Coronary artery (tissue), 2 donors: ENCODE measurements at places on chromosomes 12 and 14.
A peak's percentile ranks its signal among the peaks of the same experiment; 100 is the strongest.

- DNase-seq: no peak
Measured at GRCh38 chr12:47907851-47908454, 3.2 kb upstream of the VDR start.

- DNase-seq: no peak
Measured at GRCh38 chr14:75341620-75342019, 63.0 kb downstream of the FOS start.

DNA sequence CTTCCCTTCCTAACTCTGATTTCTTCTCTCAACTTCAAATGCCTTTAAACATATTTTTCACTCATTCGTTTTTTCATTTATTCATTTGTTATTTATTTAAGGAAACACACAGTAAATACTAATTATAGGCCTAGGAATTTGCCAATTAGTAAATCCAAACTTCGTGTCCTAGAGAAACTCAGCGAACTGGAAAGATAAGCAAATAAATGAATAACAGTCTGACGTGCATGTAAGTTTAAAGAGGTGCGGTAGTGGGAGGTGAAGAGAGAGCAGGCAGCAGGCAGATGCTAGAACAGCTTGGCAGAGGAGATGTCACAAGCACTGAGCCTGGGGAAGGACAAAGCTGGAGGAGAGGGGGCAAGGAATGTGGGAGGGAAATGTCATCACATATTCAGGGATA is 228.2 kb downstream of the DPY19L2 start:
- DNase-seq: no peak

DNA sequence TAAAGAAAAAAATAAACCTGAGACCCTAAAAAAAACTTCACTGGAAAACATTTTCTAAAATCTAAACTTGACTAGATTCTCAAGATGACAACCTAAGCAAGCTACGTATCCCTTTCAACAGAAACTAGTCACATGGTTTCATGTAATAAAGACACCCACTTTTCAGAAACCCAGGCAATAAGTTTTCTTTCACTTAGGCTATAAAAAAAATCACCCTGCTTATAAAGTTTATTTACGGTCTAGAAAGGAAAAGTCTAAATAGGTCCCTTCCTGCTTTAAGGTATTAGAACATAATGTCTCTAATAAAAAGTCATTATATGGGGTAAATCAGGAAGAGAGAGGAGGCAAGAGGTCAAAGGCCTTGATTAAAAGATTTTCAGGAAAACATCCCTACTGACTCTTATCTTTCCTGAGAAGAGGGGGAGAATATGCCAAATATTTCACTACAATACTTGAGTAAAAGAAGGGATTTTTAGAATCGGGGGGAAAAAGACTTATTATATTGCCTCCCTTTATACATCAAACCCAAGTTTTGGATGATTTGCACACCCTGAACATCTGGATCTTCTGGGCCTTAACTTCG is 9.5 kb downstream of the CLIP1 start:
- DNase-seq: no peak

- DNase-seq: no peak
Measured at GRCh38 chr14:55600784-55601561, 21.0 kb downstream of the KTN1 start.

GRCh38 chr14:75720116-75720515 is 59.1 kb downstream of the TTLL5 start:
- no peak for DNase-seq

GRCh38 chr14:48726080-48726642 is 860.0 kb downstream of the RPS29 start:
- DNase-seq: no peak

- DNase-seq: no peak
Measured at GRCh38 chr14:100547633-100548294, 39.5 kb downstream of the BEGAIN start.

GRCh38 chr12:52528641-52529143 is 8.5 kb upstream of the KRT5 start:
- peak; percentile 57 for DNase-seq

- no peak for DNase-seq
Measured at GRCh38 chr14:99945732-99946651, 119.2 kb upstream of the EVL start.

- DNase-seq: no peak
Measured at GRCh38 chr12:11978726-11979384, 91.9 kb upstream of the BCL2L14 start.

GRCh38 chr12:27190761-27191160 is 53.3 kb upstream of the STK38L start:
- no peak for DNase-seq

DNA sequence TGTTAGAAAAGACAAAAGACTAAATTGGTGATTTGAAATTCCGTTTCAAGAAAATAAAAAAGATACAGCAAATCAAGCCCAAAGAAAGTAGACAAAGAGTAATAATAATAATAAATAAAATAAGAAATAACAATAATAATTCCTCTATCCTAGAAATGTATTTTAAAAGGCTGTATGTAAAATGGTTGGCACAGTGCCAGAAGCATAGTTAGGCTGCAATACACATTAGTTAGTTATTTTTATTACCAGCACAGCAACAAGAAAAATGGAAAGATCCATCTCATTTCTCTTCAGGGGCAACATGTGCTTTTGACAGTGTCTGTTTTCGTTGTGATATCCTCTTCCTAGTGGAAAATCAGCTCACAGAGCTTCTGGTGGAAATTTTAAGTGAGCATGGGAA is 174.1 kb upstream of the TMTC1 start:
- DNase-seq: no peak

GRCh38 chr12:89933911-89934310 is 225.3 kb upstream of the ATP2B1 start:
- DNase-seq: no peak

GRCh38 chr12:57006809-57007475 is 596 bp upstream of the ZBTB39 start:
- no peak for DNase-seq

DNA sequence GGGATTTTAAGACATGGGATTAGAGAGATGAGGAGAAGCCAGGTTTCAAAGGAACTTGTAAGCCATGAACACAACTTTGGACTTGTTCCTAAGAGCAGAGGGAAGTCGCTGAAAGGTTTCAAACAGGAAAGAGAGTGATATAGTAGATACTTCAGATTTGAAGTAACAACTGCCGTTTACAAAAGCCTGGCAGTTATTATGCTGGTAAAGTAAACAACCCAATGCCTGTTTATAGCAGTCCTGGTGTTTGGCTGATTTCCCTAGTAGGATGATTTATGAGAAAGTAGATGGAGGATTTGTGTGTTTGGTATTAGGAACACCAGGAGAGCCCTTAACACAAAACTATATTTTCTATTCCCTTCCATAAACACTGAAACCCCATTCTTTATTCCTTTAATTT is 285.7 kb downstream of the RMST start:
- no peak for DNase-seq

DNA sequence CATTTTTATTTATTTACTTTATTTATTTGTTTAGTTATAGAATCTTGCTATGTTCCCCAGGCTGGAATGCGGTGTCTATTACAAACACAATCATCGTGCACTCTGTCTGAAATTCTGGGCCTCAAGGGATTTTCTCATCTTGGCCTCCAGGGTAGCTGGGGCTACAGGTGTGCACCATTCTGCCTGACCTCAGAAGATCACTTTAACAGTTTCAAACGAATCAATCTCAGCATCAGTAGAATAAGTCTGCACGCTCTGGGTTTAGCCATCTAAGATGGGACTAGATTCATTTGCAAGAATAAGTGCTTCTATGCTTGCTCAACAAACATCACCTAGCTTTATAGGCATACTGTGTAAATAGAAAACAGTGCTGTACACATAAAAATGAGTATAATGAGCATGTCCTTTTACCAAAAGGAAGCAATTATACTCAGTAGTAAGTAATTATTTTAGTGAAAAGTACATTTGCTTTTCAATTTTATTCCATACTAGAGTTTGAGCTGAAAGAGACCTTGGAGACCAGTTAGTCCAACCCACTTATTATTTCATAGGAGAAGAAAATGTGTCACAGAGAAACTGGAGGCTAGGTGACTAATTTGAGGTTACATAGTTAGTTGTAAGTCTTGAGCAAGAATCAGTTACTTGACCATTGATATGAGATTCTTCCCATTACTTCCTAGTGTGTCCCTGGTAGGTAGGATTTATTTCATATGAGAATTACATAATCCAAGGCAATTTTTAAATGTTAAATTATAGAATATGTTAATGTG is 456.5 kb upstream of the LMO3 start:
- no peak for DNase-seq

- DNase-seq: no peak
Measured at GRCh38 chr12:129494766-129495165, 409.1 kb downstream of the TMEM132D start.

GRCh38 chr12:77429426-77429825 is 364.1 kb upstream of the E2F7 start:
- no peak for DNase-seq

DNA sequence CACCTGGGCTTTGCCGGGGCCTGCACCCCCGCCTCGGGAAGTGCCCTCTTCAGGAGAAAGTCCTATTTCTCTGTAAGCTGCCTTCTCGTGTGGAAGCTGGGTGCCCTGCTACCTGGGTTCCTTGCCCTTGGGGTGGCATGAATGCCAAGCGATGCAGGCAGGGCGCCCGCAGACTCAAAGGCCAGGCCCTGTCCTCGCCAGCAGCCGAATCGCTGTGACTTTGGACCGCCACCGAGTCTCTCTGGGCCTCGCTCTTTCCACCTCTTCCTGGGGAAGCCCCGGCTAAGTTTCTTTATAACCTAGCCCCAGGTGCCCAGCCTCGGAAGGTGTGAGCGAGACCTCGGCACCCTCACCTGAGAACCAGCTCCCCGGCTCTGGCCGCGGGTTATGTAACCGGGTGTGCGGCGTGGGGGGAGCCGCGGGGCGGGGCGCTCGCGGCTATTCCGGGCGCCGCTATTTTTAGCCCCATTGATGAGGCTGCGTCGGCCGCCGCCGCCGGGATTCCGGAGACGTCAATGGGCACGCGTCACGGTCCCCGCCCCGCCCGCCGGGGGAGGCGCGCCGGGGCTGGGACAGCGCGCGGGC is 14.6 kb upstream of the NR4A1 start:
- DNase-seq: no peak

DNA sequence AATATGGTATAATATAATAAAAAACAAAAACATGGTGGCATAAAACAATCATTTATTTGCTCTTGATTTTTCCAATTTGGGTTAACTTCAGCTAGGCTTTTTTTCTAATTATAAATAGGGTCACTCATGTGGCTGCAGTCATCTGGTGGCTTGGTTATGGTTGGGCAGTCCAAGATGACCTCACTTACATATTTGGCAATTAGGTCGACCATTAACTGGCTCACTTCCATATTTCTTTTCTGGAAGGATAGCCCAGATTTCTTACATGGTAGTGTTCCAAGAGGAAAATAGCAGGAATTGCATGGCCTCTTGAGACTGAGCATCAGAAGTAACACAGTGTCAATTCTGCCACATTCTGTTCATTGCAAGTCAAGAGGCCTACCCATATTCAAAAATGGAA is 153.4 kb downstream of the FUT8 start:
- no peak for DNase-seq

GRCh38 chr12:46517579-46517962 is 145.0 kb upstream of the SLC38A2 start:
- no peak for DNase-seq

DNA sequence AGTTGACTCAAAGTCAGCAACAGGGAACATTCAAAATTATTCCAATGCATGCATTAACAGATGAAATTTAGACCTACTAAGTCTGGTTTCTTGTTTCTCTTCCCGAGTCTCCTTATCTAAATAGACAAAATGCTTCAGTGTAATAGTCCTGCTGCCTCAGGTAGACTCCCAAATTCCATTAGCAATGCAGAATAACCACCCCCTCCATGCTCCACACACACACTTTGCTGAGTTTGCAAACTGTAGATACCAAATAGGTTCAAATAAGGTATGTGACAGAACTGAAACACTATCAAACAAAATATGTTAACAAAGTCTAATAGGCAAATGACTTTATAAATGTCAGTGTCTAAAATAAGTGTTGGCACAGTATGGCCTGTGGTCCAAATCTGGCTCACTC is 451.1 kb upstream of the SOX5 start:
- DNase-seq: no peak

DNA sequence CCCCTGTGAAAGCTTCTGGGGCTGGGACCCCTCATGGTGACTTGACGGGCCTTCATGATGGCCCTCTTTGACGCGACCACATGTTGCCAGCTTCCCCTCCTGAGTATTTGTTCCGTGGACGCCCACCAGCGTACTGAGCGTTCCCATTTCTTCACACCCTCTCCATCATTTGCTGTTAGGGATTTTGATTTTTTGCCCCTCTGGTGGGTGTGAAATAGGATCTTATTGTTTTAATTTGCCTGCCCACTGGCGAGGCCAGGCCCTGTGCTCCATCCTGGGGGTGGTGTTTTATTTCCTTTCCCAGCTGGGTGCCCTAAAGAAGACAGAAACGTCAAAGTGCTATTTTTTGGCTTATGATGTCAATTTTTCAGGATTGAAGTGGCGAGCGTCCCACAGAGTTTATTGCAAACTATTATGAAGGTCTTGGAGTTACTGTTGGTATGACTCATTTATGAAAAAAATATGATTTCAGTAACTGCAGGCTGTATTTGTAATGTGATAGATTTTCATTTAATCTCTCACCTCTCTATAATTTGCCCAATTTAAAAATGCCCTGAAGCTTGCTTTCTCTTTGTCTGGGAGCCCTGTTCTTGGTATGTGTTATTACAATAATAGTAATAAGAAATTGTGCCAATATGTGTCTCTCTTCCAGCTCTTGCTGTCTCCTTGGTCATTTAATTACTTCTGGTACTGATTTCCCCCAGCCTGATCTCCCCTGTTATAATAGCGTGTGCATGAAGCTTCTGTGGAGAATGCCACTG is 99.6 kb downstream of the SLC25A47 start:
- no peak for DNase-seq

- DNase-seq: no peak
Measured at GRCh38 chr12:111063295-111064026, 143.1 kb upstream of the MYL2 start.

DNA sequence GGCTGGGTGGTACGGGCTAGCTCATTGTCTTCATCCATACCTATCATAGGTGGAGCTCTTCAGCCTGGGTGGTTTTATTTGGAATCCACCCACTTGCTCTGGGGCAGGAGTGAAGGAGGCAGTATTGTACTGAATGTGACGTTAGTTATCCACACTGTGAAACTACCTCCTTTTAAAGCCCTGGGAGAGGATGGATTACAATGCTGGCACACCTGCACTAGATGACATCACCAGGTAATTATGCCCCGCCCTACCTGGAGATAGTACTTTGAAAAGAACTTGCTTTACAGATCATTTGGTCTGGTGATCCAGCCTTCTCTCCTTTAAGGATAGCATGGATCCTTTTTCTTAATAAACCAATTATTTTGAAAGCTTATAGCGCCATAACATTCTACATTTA is 78.0 kb downstream of the B4GALNT3 start:
- DNase-seq: no peak

- no peak for DNase-seq
Measured at GRCh38 chr14:103111232-103111868, 11.9 kb upstream of the TNFAIP2 start.

GRCh38 chr12:26283617-26284016 is 88.2 kb downstream of the SSPN start:
- no peak for DNase-seq

- DNase-seq: no peak
Measured at GRCh38 chr12:2231011-2231595, 178.3 kb downstream of the CACNA1C start.
